ENCODE measurements at places on chromosomes 16 and 17. TPM values are rescaled to one million over a fixed set of nuclear protein-coding genes. Genes with fewer than 3 reads are reported as not detected.

Gene GRAP
- total RNA-seq = 7.8 TPM

Gene SLC5A10
- not detected for total RNA-seq

Gene SLC38A8
- total RNA-seq = not detected

Gene EVPLL
- 0.14 TPM for total RNA-seq

Gene SLC38A7
- 19.7 TPM for total RNA-seq

DNA sequence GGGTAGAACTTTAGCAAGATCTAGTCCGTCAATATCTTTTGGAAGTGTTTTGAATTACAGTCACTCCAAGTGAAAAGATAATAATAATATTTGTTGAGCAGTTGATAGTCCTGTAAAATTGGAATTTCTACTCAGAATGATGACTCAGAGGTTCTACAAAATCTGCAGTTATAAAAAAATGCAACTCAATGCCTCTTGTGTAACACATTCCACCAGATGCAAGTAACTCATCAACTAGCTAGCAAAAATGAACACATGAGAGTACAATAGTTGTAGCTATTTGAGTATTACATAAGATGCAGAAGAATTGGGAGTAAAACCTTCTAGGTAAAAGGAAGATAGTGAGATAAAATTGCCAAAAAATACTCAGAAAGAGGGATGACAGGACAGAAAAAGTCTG is 177.2 kb downstream of the CDH8 start:
- DNase-seq = no peak

GRCh38 chr17:72025113-72025512 is 95.7 kb upstream of the SOX9 start:
- DNase-seq = no peak

DNA sequence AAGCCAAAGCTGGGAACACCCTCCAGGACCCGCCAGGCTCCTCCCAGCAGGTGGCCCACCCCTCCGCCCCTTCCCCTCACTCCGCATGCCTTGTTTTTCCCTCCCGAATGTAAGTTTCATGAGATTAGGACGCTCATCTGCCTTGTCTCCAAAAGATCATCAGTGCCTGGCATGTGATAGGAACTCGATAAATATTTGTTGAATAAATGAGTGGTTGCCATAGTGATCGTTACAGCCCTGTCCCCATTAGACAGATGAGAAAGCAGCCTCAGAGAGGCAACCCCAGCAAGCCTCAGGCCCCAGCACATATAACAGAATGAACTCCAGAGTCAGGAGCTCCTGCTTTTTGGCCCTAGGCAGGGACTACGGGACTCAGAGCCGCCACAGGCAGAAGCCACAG is 5.0 kb downstream of the CAMKK1 start:
- DNase-seq = no peak

DNA sequence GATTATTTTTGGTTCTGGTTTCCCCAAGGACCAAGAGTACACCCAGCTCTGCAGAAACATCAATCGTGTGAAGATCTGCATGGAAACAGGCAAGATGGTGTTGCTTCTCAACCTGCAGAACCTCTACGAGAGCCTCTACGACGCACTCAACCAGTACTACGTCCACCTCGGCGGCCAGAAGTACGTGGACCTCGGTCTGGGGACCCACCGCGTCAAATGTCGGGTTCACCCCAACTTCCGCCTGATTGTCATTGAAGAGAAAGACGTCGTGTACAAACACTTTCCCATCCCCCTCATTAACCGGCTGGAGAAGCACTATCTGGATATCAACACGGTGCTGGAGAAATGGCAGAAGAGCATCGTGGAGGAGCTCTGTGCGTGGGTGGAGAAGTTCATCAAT is 67.4 kb upstream of the ENDOV start:
- DNase-seq = no peak

- peak; percentile 90 for DNase-seq
Measured at GRCh38 chr17:78862073-78863023, 21.7 kb upstream of the USP36 start.

DNA sequence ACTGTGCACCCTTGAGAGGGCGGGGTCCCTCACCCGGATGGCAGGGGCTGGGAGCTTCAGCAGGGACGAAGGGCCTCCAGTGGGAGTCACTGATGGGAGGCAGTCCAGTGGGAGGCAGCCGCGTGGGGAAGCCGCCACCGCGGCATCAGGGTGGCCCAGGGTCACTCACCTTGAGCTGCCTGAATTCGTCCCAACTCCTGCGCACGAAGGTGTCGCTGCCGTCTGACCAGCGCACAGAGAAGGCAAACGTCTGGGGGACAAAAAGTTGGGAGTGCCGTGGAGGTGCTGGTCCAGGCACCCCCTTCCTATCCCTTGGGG is 540 bp downstream of the NOXO1 start:
- DNase-seq = no peak

GRCh38 chr17:28221751-28222414 is 97.1 kb upstream of the TMEM97 start:
- no peak for DNase-seq

GRCh38 chr17:10059684-10060211 is 138.7 kb downstream of the GAS7 start:
- DNase-seq = no peak

- DNase-seq = no peak
Measured at GRCh38 chr17:19703828-19704613, 12.4 kb downstream of the SLC47A2 start.

DNA sequence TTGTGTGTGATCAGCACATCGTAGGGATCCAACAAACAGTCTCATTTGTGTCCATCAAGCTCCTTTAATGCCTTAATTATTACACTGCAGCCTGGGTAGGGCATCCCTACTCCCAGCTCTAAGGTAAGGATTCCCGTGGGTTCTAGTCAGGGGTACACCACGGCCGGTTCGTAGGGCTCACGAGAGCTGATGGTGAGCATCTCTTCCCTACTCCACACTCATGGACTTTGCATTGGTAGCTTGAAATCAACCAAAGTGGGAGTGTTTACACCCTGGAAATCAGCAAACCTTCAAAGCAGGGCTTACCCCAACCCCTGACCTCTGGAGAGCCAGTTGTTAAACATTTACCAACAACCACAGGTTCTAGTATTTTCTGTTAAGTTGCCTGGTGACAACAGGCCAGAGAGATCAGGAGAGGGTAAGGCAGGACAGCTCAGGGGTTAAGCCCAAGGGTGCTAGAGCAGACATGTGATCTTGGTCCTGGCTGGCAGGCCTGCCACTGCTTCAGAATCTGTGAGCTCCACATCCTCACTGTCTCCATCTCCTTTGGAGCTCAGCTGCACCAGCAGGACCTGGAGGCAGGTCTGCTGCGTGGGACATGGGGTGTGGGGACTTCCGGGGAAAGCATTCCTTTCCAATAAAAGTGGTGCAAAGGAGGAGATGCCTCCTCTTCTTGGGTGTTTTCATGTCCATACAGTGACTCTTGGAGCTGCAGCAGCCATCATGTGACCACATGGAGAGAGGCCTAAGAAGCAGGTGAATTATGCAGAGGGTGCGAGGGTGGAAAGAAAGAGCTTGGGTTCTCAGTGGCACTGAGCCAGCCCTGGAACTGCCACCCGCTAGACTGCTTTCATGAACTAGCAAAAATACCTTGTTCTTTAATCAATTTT is 36.1 kb upstream of the ZCCHC14 start:
- DNase-seq = no peak

- peak; percentile 40 for DNase-seq
Measured at GRCh38 chr17:64130559-64131001, 636 bp upstream of the ERN1 start.

- DNase-seq = no peak
Measured at GRCh38 chr16:78098087-78098486, 1.4 kb upstream of the WWOX start.

DNA sequence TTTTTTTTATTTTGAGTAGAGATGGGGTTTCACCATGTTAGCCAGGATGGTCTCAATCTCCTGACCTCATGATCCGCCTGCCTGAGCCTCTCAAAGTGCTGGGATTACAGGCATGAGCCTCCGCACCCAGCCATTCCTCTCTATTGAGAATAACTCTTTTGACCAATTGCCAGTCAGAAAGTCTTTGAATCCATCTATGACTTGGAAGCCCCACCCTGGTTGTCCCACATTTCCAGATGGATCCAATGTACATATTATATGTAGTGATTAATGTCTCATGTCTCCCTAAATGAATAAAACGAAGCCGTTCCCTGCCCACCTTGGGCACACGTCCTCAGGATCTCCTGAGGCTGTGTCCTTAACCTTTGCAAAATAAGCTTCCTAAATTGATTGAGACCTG is 228.3 kb upstream of the NLRP1 start:
- DNase-seq = no peak

- DNase-seq = no peak
Measured at GRCh38 chr17:82017612-82018151, 5.0 kb downstream of the CENPX start.

DNA sequence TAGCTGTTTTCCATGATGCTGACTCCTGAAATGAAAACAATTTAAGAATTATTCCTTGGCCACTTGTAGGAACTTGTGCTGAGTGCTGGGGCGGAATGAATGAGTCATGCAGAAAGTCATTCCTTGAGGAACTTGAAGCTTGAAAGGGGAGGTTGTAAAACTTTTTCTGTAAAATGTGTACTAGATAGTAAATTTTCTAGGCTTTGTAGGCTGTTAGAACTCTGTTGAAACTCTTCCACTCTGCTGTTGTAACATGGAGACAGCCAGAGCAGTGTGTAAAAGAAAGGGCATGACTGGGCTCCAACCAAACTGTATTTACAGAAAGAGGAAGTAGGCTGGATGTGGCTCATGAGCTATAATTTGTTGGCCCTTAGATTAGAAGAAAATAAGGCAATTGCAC is 46.1 kb downstream of the ABCA8 start:
- DNase-seq = peak; percentile 46

GRCh38 chr17:10010752-10011151 is 105.7 kb upstream of the RCVRN start:
- DNase-seq = no peak

DNA sequence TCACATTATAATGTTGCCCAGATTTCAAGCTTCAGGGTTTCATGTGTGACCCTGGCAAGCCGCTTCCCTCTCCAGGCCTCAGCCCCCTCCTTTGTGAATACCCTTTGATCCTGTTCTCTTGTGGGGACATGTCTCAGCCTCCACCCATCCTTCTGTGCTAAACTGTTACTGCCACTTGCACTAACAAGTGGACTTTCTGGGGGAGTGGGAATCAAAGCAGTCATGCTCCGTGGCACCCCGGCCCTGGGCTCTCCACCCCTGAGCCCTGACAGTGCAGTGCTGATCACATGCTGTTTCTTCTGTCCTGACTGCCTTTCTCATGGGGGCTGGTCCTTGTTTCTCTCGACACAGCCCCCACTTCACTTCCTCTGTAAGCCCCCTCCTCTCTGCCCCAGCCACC is 9.7 kb upstream of the DCAF7 start:
- DNase-seq = no peak

- DNase-seq = peak; percentile 36
Measured at GRCh38 chr16:15518381-15519351, 84.3 kb downstream of the BMERB1 start.

GRCh38 chr16:1354815-1355540 is 3.2 kb downstream of the GNPTG start:
- DNase-seq = no peak

DNA sequence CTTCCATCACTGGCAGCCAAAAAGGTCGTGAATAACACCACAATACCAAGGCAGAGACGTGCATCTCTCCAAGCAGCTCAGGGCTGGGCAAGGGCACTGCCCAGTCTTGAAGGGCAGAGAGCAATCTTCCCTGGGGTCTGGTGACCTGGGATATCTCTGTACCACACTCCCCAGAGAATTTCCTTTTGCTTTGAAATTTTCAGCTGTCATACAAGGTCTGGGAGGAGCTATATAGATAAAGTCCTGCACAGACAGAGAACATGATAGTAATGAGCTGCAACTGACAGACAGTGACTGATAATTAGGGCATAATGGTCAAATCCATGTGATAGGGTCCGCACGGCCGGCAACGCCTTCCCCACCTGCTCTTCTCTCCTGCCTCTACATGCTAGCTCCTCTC is 68.2 kb downstream of the DYNLRB2 start:
- DNase-seq = no peak

GRCh38 chr17:55704401-55704800 is 18.3 kb downstream of the TMEM100 start:
- no peak for DNase-seq

DNA sequence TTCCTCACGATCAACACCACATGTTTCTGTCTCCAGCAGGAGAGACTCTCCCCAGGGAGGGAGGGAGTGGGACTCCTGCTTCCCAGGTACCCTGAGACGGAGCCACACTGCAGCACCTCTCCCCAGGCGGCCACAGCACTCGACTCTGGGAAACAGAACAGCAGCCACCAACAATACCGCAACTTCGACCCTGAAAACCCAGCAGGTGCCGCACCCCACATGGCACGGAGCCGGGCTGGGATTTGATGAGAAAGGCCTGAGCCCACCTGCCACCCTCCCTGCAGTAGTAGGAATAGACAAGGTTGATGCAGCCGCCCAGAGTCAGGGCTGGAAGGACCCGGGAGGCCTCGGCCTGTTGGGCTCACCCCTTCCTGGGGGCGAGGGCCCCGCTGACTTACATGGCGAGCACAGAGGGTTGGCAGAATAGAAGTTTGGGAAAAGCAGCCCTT is 14.4 kb downstream of the GALNS start:
- no peak for DNase-seq

DNA sequence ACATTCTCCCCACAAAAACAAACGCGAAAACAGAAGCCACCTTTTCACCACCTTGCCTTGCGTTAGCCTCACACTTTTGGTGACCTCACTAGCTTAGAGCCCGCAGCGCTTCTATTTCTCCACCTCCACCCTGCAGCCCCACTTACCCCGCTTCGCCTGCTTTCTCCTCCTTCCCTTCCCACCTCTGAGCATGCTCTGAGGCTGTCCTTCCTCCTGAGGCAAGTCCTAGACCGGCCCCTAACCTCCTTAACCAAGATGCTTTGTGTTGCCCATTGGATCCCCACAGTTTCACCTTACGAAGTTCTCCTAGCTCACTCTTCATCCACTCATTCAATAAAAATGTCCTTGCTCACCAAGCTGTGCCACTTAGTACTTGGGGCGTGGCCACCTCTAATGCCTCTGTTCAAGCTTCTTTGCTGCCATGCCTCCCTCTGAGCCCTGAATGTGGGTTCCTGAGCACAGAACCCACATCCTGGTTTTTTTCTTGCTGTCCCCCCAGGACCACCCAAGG is 1.3 kb downstream of the GNGT2 start:
- DNase-seq = no peak

GRCh38 chr16:81873843-81874752 is 95.0 kb downstream of the PLCG2 start:
- DNase-seq = peak; percentile 67

DNA sequence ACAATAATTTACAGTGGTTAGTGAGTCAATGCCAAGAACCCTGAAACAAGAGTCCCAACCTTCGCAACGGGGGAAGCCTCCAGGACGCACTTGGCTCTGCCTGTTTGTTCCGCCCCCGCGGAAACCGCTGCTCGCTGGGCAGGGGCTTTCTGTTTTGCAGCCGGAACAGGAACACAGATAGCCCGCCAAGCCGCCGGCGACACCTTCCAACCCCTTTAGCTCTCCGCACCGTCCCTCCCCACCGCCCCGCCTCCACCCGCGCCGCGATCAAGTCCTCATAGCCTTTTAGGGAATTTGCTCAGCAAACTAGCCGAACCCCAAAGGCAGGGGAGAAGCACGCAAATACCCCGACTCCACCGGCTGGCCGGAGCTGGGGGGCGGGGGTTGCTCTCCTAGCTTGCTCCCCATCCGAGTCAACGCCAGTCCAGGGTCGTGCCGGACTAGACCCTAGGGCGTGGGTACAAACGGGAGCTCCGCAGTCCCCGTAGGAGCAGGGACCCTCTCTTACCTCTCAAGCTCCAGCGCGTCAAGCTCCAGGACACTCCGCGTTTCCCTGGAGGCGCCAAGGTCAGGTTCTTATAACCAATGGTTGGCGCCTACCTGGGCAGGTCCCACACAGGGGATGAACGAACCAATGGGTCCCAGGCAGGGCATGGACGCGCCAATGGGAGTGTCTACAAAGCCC is at the start of gene SLFN13:
SLFN13 (minus strand) TSS at position 553 of the 685 bp plus-strand sequence. CDS start 3,086 bp downstream, outside the sequence.
- peak; percentile 85 for DNase-seq

Measured in mucosa of gallbladder (tissue), 1 donor.